ENCODE measurements at places on chromosomes 6 and 20. TPM values are rescaled to one million over a fixed set of nuclear protein-coding genes. Genes with fewer than 3 reads are reported as not detected.

The IYD gene
- total RNA-seq: 0.92 TPM

The OVOL2 gene
- 7.4 TPM for total RNA-seq

- DNase-seq: no peak
Observed at GRCh38 chr6:69061066-69061465, 426.0 kb downstream of the ADGRB3 start.

GRCh38 chr20:50358971-50359370 lies 151.2 kb upstream of the PTPN1 start:
- no peak for DNase-seq

DNA sequence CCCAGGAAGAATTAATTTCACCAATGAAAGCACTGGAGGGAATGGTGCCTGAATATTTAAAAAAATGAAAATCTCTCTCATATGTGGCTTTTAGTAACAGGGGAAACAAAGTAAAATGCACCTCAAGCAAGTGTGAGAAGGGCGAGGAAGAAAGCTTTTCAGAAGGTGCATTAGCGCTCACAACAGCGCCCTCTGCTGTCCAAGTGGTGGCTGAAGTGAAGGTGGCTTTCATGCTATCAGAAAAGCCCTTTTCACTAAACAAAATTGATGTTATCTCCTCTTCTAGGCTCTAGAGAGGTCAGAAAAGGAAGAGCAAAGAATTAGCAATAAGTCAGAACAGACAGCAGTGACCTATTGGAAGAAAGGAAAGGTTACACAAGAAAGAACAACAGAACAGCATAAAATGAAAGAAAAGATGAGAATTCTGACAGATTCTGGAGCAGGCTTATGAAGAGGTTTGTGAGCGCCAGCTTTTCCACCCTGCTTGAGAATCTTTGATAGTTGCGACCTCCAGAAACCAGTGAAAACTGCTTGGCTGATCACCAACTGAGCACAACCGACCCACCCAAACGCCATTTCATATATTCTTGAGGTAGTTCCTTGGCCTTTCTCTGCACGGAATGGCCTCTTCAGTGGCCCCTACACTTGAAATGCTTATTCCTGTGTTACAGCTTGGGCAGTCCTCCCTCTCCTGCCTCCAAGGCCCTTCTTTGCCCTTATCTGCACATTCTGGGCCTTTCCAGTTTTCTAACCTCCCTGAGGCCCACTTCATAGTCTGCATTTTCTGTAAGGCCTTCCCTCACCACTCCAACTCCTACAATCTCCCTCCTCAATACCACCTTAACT lies 45.3 kb downstream of the SMLR1 start:
- peak; percentile 78 for DNase-seq
